ENCODE measurements at places on chromosomes 13 and 19.

DNA sequence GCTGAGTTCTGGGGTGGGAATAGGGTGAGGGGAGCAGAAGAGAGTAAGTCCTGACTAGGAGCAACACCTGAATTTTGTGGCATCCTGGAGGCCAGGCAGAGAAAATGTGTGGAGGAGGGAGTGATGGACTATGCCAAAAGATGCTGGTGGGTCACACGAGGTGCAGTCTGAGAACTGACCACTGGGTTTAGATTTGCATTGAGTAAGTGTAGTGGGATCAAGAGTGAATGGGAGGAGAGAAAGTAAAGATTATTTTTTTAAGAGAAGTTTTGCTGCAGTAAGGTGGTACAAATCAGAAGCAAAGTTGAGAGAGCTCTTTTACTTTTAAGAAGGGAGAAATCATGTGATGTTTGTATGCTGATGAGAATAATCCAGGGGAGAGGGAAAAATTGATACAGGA is 405.1 kb downstream of the DLEU7 start:
- no peak for DNase-seq

DNA sequence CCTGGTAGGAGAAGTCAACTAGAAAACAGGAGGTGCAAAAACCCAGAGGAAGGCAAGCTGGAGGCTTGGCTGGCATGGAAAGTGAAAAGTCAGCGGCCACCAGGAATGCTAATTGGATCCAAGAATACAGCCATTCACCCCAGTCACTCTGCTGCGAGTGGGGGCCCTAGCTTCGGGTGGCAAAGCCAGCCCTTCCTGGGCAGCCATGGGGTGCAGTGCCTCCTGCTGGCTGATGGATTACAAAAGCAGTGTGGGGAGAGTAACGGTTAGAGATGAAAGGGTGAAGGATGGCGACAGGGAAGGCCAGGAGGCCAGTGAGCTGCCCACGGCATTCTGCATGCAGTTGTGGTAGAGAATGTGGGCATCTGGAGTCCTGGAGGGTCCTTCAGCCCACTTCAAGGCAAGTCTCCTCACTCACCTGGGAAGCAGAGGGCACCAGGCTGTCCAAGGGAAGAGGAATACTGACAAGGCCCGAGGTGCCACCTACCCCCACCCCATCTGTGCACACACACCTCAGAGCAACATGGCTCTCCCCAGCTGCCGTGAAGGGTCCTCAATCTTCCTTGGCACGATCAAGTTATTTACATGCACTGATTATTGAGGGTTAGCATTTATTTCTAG is 20.3 kb upstream of the EPHX3 start:
- peak; percentile 45 for DNase-seq

- no peak for DNase-seq
These were observed 1262.7 kb upstream of the MIR17HG start for GRCh38 chr13:90084684-90085290.

DNA sequence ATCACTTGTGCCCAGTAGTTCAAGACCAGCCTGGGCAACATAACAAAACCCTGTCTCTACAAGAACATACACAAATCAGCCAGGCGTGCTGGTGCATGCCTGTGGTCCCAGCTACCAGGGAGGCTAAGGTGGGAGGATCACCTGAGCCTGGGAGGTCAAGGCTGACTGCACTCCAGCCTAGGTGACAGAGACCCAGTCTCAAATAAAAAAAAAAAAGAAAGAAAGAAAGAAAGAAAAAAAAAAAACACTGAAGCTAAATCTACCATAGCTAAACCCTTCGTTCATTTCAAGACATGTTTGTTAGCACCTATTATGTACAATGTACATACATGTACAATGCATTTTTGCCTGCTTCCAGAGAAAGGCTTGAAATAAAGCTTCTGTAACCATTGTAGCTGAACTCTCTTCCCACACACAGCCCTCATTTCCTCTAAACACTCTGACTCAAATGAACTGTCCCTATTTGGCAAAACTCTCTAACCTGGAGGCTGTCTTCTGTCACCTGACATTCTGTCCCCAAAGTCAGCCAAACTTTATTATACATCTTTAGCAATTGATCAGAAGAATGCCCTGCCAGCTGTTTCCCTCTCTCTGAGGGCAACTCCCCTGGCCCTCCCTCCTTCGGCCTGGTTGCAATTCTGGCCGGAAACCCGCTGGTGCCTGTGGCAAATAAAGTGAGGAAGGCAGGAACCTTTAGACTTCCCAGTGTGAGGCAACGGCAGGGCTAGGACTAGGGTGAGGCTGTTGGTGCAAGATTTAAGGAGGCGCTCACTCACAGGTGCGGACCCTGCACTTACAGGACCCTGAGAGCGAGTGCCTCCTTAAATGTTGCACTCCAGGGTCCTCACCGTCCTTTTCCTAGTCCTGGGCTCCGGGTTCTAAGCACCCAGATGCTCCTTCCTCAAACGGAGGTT is 1.8 kb downstream of the ETHE1 start:
- peak; percentile 32 for DNase-seq

- peak; percentile 0 for DNase-seq
These were observed 1380.5 kb upstream of the ATXN8OS start for GRCh38 chr13:68727165-68727564.

DNA sequence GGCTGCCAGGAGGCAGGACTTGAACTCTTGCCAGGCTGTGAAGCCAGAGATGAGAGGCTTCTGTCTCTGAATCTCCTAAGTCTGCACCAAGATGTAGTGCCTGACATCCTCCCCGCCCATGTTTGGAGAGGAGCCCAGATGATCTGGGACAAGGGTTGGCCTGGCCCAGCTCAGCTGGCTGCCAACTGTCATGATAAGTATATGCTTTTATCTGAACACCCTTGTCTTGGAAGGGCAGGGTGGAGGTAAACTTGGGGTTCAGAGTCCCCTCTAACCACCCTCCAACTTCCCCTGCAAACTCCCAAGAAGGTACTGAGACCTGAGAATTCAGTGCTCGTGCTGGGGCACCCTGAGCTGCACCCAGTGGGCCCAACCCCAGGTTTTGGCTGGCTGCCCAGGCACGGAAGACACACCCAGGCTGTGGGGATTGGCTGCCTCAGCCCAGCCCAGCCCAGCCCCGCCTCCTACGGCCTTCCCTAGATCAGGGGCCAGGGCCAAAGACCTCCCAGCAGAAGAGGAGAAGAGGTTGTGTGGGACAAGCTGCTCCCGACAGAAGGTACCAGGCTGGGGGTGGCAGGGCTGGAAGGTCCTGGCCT is at the start of gene CYP4F12:
Gene CYP4F12 (plus strand): TSS at position 508 of the 596 bp plus-strand sequence. CDS start 443 bp downstream, outside the sequence.
- DNase-seq, result no peak

DNA sequence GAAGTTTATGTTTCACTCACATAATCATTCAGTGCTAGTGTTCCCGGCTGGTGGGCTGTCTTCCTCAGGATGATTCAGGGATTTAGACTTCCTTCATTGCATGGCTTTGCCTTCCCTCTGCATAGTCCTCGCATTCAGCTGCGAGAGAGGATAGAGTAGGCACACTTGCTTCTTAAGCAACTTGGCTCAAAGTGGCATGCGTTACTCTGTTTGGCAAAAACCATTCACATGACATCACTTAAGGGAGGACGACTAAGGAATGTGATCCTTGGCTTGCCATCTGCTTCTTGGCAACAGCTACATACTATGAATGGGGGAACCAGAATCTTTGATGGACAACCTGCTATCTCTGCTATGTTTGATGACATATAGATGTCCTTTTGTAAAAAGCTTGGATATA is 359.3 kb downstream of the TDRD3 start:
- no peak for DNase-seq

DNA sequence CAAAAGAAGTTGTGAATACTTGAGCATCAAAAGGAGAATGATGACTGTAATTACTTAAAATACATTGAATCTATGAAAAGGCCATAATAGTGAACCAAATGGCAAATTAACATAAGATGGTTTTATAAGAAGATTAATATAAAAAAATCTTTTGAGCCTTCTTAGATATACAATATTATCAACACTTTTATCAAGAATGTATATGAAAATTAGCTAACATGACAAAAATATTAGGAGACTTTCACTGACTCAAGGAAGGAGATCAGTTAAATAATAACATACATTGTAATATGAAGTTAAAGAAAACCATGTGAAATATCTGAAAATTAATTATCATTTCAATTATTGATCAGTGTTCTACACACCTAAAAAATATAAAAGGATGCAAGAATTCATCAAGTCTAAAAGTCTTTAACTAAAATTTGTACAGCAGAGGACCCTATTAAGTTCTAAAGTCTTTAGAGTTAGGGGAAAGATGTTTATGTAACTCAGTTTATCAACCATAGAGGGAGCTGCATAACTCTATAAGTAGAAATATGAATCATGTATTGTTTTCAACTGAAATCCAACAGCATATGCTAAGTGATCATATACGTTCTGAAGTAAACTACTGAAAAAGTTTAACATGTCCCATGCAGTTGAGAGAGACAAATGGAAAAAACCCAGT is 756.1 kb upstream of the MIR17HG start:
- no peak for DNase-seq

DNA sequence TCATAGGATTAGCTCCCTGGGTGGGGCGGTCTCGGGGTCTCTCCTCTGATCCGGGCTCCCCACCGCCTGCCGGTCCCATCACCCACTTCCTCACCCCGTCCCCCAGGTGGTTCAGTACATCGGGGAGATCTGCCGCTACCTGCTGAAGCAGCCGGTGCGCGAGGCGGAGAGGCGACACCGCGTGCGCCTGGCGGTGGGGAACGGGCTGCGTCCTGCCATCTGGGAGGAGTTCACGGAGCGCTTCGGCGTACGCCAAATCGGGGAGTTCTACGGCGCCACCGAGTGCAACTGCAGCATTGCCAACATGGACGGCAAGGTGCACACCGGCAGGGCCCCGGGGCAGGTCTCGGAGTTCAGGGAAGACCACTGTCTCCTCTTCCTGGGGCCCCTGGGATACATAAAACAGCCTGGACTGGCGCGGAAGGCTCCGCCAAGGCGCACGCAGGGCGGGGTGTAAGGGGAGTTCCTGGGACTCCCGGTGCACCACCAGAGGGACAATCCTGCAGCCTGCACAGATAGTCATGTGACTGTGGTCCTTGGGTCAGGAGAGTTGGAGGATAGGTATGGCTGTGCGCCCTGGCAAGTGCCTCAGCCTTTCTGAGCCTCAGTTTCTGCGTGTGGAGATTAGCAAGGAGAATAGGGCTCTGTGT is 14.2 kb upstream of the PGLS start:
- DNase-seq, result no peak

DNA sequence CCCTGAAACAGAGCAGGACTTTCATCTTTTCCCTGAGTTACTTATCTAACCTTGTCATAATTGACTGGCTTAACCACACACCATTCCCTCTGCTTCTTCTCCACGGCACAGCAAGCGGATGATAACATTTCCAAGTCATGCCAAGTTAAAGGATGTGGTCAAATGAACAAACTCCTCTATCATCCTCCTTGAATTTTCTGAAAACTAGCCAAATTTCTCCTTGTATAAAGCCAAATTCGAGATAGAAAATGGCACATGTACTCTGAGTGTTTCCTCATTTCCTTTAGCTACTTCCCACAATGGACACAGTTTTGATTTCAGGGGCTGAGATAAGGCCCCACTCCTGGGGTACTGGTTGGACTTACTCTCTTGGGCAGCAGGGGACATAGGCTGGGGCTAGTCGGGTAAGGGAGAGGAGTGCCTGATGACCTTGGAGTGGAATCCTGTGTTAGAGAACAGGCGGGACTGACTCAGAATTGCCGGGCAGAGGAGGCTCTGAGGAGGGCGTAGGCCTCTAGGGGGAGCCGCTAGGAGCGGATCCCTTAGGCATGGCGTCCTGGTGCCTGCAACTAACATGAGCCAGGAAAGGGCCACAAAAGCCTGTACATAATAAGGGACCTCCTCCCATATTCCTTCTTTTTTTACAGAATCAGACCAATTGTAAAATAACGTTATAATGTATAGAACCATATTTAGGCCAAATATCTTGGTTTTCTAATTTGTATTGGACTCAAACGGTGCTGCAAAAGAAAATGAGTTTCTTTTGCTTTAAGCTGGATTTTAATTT is 20.3 kb upstream of the TMTC4 start:
- DNase-seq, result peak; percentile 38

- no peak for DNase-seq
These were observed 3.7 kb downstream of the FGF9 start for GRCh38 chr13:21674490-21675009.

DNA sequence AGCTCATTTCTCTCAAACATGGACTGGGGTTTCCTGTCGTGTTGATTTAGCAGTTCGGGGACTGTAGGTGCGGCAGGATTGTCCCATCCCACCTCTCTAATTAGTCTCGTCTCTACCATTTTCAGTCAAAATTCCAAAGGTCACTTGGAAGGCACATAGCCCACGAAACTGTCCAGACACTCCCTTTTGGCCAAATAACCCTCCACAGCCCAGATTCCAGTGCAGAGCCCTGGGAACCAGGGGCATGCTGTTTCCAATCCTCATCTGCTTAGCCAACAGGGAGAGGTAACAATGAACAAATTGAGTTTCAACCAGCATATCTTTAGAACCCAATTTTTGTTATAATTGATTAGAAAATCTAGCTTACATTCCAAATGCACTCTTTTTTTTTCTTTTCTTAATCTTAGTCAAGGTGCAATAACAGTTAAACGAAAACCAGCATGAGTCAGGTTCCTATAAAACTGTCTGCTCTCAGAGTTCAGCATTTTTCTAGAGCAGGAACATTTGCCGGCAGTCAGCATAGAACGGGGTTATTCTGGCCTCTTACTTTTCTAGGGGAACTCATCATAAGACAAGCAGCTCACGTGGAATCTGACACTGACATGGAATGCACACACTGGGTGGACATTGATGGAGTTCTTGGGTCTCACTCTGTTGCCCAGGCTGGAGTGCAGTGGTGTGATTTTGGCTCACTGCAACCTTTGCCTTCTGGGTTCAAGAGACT is 14.4 kb upstream of the CEBPA start:
- DNase-seq, result no peak

DNA sequence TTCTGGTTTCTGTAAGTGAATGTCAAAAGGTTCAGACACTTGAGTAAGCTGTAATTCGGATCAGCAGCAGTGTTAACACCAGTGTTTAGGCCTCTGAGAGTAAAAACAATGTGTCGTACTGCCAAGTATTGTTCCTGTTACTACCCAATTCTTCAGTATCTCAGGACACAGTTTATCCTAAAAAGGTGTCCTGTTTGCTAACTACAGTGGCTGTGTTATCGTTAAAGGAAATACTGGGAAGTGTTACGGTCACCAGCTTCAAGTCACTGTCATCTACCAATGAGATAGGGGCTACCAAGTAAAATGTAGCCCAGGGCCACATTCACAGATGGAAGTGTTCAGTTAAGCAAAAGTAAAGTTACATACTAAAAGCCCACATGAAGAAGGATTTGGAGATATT is 2.3 kb upstream of the UPF3A start:
- DNase-seq, result no peak

DNA sequence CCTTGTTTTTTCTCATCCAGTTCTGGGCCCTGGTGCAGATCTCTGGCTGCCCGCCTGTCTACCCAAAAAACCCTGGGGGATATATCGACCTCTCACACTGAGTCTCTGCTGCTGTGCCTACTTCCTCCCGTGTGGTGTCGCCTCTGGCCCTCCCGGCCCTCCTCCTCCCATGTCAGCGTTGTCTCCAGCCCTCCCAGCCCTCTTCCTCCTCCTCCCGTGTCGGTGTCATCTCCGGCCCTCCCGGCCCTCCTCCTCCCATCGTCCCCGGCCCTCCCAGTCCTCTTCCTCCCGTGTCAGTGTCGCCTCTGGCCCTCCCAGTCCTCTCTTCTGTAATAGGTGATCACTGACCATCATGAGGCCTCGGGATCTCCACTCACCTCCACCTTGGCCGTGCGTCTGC is 81.8 kb downstream of the GPR12 start:
- no peak for DNase-seq
